ENCODE measurements at places on chromosomes 7 and 10.

DNA sequence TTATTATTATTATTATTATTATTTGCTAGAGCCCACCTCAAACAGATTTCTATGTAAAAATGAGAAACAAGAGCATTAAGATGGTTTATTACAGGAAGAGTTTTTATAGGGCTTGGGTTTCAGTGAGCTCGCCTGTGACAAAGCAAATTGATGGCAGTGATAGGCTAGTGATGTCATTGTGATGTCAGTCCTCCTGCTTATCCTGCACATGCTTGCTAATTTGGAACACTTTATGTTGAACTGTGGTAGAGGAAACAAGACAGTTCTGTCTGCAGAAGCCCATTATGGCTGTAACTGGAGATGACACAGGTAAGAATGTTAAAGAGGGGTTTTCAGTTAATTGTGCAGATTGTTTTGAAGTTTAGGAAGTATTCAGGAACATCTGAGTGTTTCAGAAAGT, 68.3 kb downstream of the CREM start:
- peak; percentile 51 for DNase-seq

DNA sequence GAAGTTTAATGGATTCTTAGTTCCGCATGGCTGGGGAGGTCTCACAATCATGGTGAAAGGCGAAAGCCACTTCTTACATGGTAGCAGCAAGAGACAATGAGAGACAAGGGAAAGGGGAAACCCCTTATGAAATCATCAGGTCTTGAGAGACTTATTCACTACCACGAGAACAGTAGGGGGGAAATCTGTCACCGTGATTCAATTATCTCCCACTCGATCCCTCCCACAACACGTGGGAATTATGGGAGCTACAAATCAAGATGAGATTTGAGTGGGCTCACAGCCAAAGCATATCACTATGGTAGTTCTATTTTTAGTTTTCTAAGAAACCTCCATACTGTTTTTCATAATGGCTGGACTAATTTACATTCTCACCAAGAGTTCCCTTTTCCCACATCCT, 36.7 kb downstream of the SPAM1 start:
- no peak for DNase-seq

GRCh38 chr10:110479710-110480109, 18.0 kb upstream of the DUSP5 start:
- no peak for DNase-seq

DNA sequence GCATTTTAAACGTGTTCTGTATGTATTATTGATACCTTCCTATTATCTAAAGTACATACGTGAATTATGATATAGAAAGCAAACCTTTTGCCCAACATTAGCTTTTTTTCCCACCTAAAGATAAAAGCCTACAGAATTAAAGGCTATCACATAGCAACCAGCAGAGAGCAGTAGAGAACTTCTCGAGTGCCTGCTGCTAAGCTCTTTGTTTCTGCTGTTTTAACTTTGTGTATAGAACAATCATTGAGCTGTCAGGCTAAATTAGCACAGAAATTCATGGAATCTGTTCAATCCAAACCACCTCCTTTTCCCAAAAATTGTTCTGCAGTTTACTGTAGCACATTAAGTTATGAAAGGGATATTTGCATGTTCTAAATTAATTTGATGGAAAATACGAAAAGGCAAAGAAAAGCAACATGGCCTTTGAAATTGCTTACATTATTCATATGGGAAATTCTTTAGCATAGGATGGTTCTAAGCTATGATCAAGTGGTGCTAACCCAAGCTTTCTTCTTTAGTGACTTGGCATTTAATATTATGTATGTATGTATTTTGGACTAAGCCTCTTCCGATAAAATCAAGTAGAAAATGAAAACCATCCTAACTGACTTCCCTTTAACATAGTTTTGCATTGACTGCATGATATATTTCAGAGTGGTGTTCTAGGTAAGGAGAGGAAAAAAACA, 1288.5 kb downstream of the GATA3 start:
- DNase-seq, result no peak

DNA sequence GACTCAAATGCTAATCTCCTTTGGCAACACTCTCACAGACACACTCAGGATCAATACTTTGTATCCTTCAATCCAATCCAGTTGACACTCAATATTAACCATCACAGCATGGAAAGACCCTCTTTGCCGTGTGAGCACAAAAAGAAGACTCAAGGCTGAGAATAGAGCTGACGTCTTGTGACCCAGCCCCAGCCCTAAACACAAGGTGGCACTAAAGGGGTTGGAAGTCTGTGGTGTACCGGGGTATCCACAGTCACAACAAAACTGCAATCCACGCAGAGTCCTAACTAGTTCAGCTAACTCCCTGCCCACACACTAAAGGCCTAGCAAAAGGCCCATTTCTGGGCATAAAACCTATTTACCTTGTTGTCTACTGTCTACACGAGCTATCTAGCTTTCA, 200.1 kb downstream of the ACTR3B start:
- DNase-seq, result no peak

Measured in stimulated activated CD4-positive, alpha-beta T cell treated with anti-CD3 and anti-CD28 coated beads, Interleukin-12 subunit alpha, Interleukin-12 subunit beta, amount 100 ng/mL, for 48 hours (primary cell).